ENCODE measurements at places on chromosomes 6 and 20. TPM values are rescaled to one million over a fixed set of nuclear protein-coding genes. Genes with fewer than 3 reads are reported as not detected.

The SEMG1 gene
- total RNA-seq, result not detected

The RSPH9 gene
- total RNA-seq, result 1.0 TPM

The SPINT3 gene
- not detected for total RNA-seq

The CLVS2 gene
- 2.1 TPM for total RNA-seq

The FUT9 gene
- 8.8 TPM for total RNA-seq

The NFATC2 gene
- 8.8 TPM for total RNA-seq

The POPDC3 gene
- total RNA-seq, result 2.5 TPM

The RGS17 gene
- 6.6 TPM for total RNA-seq
